Kidney glomerular epithelial cell (primary cell): ENCODE measurements at places on chromosomes 12 and 14.

DNA sequence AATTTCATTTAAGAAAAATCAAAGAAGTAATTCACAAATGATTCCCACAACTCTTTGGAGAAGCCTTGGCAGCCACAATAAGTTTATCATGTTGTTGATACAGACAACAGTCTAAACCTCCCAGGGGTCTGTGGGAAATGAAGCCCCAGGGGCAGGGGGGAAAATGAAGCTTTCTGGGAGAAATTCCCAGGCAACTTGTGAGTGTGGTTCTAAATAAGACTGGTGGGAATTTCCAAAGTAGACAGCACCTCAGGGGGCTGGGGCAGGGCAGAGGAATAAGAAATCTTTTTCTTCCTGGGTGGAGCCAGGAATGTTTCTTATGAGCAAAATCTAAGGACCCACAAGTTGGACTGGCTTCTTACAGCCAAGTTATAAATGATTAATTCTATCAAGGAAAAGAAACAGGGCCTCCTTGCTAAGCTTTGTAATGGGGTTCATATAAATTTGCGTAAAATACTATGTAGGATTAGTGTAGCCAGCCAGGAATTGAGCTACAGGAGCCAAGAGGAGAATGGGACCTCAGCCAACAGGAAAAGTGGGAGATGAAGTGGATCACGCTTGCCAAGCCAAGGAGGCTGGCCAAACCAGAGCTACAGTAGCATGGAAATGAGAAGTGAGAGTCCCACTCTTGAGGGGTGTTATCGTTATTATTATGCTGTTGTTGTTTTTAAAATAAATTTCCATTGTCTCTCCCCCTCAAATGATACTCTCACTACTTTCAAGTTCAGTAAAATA, 182.9 kb upstream of the FAR2 start:
- DNase-seq: no peak

DNA sequence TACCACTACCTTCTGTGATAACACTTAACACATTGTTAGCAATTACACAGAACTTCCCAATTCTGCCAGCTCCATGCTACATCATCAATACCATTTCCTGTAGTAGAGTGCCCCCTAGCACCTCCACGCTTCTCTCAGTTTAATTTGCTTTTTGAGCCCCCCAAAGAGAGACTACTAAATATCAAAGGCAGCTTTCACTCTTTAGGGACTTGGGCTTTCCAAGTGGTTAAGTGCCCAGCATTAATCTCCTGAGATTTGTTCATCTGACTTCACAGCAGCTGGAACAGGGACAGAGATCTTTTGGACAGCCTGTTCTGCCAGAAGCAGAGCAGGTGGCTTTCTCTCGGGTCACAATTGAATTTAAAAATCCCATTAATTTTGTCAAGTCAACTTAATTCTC, 954.9 kb downstream of the DIO2 start:
- DNase-seq: no peak

- DNase-seq: no peak
Observed at GRCh38 chr14:30210630-30211029, 283.0 kb upstream of the PRKD1 start.

GRCh38 chr14:74380172-74380571, 31.9 kb downstream of the VRTN start:
- no peak for DNase-seq

DNA sequence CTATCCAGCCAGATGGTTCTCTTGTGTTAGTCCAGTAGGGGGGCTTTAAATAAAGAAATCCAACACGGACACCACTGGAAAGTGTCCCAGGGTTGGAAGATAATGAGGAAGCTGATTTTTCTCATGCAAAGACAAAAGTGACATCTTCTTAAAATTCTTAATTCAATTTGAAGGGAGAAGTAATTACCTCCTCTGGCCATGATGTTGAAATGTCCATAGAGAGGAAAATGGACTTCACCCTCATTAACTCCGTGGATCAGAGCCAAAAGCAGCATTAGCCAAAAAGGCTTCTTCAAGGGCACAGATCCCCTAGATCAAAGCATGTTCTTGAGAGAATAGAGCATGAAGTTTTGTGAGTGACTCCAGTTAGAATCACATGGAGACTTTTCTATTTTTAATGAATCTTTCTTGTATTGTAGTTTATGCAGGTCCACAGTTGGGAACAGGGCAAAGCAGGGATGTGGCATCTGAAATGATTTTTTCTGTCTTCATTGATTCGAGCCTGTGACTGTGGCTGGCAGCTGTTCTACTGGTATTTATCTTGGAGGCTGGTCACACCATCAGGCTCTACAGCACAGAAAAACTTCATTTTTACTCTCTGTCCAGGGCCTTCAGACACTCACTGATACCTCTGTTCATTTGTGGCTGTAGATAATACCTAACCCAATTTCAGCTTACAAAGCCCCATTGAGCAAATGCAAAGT, 1002.5 kb downstream of the AACS start:
- DNase-seq: no peak

- no peak for DNase-seq
Observed at GRCh38 chr14:100712490-100712889, 14.2 kb upstream of the DLK1 start.

DNA sequence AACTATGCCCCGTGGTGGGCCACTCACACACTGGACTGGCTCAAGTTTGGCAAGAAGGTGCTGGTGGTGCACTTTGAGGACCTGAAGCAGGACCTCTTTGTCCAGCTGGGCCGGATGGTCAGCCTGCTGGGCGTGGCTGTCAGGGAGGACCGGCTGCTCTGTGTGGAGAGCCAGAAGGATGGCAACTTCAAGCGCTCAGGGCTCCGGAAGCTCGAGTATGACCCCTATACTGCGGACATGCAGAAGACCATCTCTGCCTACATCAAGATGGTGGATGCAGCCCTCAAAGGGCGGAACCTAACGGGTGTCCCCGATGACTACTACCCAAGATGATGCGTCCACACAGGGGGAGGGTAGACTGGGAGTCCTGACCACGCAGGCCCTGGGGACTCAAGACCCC, 91.1 kb downstream of the CMKLR1 start:
- no peak for DNase-seq

DNA sequence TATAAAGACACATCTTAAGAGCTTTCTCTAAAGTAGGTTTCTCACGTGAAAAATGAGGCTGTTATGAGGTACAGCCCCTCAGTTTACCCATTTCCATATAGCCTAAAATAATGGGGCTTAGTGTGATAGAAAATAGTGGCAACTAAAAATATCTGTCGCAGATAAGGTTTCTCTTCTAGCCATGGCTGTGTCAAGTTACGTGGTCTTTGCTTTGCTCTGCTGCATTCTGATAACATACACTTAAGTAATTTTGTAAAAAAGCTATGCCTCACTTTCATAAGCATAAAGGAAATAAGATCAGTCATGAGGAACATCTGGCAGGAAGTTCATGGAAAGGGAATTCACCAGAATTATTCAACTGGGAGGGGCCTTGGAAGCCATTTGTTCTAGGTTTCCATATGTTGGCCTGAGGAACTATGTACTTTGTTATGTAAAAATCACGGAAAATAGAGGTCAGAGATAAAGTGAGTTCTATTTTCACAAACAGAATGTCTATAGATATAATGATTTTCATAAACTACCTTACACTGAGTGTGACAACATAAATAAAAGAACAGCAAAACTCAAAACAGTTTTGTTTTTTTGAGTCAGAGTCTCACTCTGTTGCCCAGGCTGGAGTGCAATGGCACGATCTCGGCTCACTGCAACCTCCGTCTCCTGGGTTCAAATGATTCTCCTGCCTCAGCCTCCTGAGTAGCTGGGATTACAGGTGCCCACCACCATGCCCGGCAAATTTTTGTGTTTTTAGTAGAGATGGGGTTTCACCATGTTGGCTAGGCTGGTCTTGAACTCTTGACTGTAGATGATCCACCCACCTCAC, 195.6 kb upstream of the KRR1 start:
- no peak for DNase-seq

DNA sequence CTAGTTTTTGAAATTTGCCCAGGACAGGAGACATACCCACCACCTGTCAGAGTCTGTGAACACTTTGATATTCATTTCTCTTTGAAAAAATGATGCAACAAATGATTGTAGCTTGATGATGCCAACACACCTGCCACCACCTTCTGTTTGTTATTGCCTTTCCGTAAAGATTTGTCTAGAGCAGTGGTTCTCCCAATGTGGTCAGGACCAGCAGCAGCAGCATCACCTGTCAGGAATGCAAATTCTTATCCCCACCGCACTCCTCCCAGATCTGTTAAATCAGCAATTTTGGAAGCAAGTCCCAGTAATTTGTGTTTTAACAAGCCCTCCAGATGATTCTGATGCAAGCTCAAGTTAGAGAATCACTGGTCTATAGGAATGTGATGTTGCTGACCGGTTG, 9.9 kb downstream of the CCDC175 start:
- no peak for DNase-seq

- DNase-seq: no peak
Observed at GRCh38 chr12:44504799-44505198, 371.3 kb downstream of the NELL2 start.

DNA sequence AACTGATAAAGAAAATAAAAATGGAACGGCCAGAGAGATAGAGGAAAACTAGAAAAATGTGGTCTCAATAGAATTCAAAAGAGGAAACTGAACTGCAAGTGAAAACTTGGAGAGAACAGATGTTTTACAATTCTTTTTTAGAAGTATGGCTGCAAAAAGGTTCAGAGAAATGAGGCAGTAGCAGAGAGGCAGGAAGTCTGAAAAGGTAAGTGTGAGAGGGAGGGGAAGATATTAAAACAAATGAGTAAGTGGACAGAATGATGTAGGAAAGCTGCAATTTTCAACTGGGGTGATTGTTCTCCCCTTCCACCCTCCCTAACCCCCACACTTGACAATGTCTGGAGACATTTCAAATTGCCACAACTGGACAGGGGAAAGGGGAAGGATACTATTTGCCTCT, 12.9 kb downstream of the BTBD7 start:
- no peak for DNase-seq

GRCh38 chr12:64171715-64172114, 50.4 kb downstream of the KICS2 start:
- peak; percentile 26 for DNase-seq

GRCh38 chr12:124862768-124863415, 772 bp downstream of the SCARB1 start:
- no peak for DNase-seq

DNA sequence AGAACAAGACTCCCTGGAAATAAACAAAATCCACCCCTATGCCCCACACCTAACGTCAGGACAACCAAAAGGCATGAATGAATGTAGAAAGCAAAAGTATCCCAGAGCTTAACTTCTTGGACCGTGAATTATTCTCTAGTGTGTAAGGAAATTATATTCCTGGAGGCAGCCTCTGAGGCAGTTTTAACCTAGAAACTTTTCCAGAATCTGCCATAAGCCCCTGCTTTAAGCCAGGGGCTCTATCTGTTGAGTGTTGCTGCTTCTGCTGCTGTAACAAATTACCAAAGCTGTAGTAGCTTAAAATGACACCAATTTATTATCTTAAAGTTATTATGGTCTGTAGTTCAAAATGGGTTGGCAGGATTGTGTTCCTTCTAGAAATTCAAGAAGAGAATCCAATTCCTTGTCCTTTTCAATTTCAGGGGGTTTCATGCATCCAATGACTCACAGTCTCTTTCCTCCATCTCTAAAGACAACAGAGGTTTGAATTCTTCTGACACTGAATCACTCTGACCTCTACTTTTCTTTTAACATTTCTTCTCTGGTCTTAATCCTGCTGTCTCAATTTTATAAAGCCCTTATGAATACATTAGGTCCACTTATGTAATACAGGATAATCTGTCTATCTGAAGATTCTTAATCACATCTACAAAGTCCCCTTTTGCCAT, 242.7 kb downstream of the ATXN7L3B start:
- peak; percentile 38 for DNase-seq

- no peak for DNase-seq
Observed at GRCh38 chr12:57171668-57172067, 24.2 kb upstream of the LRP1-AS start.

- peak; percentile 8 for DNase-seq
Observed at GRCh38 chr12:119528241-119528640, 65.3 kb upstream of the TMEM233 start.

DNA sequence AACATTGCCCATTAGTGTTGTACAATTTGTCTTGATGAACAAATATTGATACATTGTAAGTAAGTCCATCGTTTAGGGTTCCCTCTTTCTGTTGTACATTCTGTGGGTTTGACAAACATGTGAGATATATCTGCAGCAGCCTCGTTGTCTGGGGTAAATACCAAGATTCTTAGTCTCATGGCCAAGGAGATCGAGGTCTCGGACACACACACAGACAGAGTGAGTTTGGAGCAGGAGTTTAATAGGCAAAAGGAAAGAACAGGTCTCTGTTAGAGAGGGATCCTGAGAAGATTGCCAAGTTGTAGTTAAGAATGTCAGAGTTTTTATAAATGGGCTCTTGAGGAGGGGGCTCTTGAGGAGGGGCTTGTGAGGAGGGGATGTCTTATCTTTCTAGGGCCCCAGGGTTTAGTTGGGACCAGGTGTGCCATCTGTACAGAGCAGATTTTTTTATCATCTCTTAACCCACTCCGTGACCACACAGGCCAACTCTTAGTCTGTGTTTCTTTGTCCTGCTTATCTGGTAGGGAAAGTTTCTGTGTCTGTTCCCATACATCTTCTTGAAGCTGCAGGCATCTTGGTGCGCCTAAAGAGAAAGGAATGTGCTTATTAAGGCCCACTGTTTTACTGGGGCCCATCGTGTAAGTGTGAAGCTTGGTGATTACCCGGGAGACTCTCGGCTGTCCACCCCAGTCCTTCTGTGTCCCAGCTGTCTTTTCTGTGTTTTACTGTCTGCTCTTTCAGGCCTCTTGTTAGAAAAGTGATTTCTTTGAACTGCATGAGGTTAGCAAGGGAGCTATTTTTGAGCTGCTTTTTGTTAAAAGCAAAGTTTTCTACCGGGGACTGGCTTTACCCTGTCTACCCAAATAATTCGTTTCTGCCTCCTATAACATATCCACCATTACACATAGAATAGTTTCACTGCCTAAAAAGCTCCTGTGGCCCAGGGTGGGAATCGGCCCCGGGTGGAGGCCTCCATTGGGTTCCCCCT, 22.4 kb upstream of the CLEC2D start:
- DNase-seq: peak; percentile 12

DNA sequence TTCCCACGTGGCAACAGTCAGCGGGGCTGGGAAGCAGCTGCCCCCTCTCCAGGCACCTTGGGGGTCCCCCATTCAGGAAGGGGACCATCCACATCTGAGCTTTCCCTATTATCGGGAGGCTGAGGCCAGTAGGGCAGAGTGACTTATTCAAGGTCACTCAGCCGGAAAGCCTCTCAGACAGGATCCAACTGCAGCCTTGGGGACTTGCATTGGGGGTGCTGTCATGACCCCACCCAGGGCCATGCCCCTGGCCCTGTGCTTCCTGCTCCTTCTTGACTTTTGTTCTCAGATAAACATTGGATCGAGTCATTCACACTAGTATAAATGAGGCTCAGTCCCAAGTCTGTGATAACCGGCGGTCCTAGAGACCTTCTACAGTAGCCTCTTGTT, 12.6 kb downstream of the BEGAIN start:
- DNase-seq: no peak

GRCh38 chr12:54377007-54377406, 7.5 kb downstream of the ZNF385A start:
- DNase-seq: no peak
